ENCODE measurements at places on chromosomes 13 and 19.

DNA sequence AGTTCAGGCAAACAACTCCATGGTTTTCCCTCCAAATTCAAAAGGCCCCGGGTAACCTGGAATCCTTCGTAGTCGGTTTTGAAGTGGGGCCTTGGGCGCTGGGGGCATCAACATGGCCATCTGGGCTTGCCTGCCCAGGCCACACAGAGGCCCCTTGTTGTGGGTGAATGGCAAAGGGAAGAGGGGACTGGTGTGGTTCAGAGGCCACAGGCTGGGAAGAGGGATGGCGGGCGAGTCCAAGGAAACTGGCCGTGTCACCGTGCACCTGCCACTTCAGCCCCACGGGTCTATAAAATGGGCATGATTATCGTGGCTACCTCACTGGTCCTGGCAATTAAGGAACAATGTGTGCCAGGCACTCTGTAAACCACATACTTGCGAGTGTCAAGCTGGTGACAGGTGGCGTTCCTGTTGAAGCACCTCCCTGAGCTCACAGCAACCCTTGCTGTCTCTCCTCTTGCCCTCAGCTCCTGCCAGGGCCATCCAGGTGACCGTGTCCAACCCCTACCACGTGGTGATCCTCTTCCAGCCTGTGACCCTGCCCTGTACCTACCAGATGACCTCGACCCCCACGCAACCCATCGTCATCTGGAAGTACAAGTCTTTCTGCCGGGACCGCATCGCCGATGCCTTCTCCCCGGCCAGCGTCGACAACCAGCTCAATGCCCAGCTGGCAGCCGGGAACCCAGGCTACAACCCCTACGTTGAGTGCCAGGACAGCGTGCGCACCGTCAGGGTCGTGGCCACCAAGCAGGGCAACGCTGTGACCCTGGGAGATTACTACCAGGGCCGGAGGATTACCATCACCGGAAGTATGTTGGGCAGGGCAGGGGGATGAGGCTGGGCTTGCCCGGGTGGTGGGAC, 1.3 kb downstream of the LSR start:
- no peak for DNase-seq

GRCh38 chr13:113929628-113930615, 44.0 kb downstream of the C13orf46 start:
- no peak for DNase-seq

DNA sequence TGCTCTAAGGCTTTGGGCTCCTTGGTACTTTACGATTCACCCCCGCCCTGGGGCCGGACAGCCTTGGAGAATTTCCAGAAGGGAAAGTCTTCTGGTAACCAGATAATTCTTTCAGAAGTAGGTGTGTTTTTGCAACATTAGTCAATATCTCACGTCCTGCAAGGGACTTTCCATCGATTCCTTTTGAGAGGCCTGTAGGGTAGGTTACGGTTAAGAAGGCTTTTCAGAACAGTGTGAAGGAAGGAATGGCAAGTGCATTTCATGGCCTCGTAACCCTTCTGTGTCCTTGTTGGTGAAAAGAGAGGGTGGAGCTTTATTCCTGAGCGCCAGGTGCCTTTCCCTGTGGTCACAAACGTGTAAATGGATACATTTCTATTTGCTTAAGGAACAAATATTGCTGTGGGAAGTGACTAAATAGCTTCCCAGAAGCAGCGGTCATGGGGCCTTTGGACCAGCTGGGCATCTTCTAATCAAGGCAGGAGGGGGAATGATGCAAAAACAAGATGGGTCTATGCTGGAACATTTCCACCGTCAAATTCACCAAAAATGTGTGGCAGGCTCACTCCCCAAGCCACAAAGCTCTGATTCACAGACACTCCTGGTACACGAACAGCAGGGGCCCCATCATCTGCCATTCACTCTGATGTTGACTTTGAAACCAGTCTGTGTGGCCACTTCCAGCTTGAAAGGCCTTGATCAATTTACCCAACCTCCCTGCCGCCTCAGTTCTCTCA, 99.2 kb downstream of the ANKRD10 start:
- no peak for DNase-seq

- no peak for DNase-seq
These were observed 12.4 kb downstream of the TNFSF13B start for GRCh38 chr13:108281901-108282300.

GRCh38 chr13:68905186-68905585, 1202.4 kb upstream of the ATXN8OS start:
- no peak for DNase-seq

DNA sequence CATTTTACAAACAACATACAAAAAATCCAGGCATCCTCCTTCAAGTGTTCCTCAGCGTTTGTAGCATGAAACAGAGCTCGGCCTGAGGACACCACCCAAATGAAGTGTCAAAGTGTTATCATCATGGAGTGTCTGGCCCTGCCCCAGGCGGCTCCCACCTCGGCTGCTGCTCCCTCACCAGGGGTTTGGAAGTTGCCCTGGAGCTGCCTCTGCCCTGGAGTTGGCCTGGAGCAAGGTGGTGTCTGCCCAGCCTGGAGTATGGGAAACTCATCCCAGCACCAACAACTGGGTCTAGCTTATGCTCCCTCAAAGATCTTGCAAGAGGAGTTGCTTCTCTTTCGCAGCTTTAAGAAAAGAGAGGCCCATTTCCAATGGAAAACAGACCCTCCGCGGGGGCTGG, 120.4 kb downstream of the FOXO1 start:
- DNase-seq: no peak

GRCh38 chr13:71624653-71625600, 242.1 kb downstream of the DACH1 start:
- no peak for DNase-seq

DNA sequence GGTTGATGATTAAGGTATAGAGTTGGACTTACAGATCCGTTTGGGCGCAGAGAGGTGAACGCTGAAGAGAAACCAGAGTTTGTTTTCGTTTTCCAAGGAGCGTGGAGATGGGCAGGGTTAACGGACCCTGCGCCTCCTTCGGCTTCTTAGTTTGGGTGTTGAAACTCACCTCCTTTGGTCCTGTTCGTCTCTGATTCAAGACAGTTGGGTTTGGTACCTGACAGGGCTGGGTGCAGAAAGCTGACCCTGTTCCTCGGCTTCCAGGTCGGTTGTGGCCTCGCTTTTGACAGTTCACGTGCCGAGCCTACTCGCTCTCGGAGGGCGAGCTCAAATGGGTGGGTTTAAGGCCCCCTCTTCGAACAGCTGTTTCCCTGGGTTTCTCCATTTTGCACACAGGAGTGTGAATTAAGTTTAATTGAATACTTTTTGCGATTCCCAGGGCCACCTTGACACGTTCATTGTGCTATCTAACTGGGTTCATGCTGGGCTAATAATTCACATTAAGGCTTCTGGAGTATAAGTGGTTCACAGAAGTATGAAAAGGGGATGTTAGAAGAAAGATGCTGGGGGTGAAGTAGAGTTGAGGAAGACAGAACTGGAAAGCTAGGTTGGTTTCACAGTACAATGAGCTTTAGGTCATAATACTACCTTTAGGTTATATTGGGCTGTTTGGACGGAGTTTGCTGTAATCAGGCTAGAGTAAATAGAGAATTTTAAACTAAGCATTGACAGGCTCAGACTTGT, 638 bp downstream of the USPL1 start:
- DNase-seq: no peak

GRCh38 chr19:12847159-12848139, 9.1 kb downstream of the MAST1 start:
- DNase-seq: peak; percentile 70

DNA sequence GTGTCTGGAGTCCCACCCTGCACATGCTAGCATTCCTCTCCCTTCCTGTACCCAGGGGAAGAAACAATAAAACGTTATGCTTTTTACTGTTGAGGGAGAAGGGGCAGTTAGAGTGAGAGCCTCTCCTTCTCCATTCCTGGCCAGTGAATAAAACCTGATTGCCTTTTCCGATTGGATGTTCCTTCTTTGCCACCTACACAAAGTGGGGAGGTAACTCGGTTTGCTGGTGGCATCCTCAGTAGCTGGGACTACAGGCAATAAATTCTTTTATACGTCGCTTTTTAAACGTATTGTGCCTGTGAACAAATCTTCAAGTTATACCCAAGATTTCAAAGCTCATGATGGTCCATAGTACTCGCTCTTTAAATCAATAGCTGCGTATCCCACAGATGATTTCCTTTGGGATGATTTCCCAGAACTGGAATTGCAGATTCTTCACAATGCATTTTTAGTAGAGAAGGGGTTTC, 660 bp upstream of the MVB12A start:
- DNase-seq: no peak

- no peak for DNase-seq
These were observed 15.3 kb upstream of the ZNF486 start for GRCh38 chr19:20151617-20152145.

- peak; percentile 44 for DNase-seq
These were observed 14.1 kb downstream of the RDH8 start for GRCh38 chr19:10027158-10027997.

GRCh38 chr13:77026861-77027621, at the start of gene FBXL3:
Gene FBXL3, minus strand, starts transcription at chr13:77027159. Its CDS starts 5,299 bp downstream, at chr13:77021860.
- peak; percentile 80 for DNase-seq

DNA sequence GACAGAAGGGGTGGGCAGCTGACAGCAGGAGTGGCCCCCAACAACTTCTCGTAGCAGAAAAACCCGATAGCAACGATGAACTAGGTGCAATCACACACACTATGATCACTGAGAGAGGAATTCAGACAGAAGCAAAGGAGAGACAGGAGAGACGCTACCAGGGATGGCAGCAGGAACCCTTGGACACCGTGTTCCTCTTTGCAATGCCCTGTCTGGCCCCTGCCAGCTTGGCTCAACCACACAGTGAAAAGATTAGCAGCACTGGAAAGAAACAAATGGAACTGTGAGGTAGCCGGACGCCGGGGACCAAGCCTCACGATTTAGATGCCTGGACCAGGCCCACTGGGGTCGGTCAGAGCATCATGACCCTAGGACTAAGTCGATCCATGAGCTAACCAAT, 23.6 kb downstream of the DCAF15 start:
- DNase-seq: no peak

DNA sequence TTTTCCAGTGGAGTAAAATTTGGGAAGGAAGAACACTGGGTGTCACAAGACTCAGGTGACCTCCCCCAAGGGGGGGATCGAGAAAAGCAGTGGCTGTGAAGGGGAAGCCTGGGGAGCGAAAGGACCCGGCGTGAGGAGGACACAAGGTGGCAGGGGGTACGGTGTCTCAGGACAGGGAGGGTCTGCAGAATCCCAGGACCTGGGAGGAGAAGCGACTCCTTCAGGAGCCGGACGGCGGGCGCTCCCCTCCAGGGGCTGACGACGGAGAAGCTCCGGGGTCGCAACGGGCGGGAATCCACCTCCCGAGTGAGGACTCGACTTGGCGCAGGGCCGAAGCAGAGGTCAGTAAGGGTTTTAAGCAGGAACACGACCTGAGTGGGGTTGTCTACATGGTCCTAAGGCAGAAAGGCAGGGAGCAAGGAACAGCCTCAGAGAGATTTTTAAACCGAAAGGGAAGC, 529 bp downstream of the ZNF836 start:
- no peak for DNase-seq

- peak; percentile 61 for DNase-seq
These were observed 1.8 kb downstream of the HMGB1 start for GRCh38 chr13:30463787-30464495.

DNA sequence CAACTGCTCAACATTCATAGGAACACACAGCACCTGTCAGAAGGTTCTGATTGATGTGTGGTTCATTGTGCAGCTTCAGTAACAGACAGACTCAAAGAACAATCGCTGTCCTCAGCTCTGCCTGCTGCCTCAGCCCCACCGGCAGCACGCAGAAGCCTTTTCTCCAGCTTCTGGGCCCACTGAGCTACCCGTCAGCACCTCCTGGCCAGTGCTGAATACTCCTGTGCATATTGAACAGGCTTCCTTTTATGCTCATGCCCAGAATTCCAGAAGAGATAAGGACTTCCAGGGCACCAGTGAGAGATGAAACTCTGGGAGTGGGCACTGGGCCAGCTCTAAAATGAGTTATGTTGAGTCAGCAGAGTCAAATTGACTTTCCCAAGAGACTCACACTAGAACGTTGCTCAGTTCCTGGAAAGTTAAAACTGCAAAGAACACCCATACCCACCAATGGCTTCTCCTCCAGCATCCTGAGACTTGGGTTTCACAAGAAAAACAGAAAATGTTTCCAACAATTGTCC, 119.3 kb downstream of the COL4A1 start:
- no peak for DNase-seq

DNA sequence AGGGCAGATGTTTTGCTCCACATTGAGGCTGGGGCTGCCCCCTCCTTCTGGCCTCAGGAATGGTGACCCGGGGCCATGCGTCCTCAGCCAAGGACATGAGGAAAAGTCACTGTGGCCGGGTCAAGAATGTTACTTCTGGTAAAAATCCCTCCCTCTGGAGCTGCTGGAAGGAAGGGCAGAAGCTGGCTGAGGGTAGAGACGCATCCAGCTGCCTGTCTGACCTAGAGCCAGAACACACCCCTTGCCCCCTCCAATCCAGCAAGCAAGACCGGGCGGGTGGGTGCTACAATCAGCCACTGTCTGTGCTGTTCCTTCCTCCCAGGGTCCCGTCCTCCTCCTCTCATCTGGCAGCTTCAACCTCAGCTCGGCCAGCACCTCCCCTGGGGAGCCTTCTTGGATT, 59.0 kb downstream of the PTPRS start:
- no peak for DNase-seq

- DNase-seq: no peak
These were observed 870.3 kb upstream of the MIR17HG start for GRCh38 chr13:90477216-90477615.

GRCh38 chr19:4120559-4121272, 3.2 kb downstream of the MAP2K2 start:
- no peak for DNase-seq

DNA sequence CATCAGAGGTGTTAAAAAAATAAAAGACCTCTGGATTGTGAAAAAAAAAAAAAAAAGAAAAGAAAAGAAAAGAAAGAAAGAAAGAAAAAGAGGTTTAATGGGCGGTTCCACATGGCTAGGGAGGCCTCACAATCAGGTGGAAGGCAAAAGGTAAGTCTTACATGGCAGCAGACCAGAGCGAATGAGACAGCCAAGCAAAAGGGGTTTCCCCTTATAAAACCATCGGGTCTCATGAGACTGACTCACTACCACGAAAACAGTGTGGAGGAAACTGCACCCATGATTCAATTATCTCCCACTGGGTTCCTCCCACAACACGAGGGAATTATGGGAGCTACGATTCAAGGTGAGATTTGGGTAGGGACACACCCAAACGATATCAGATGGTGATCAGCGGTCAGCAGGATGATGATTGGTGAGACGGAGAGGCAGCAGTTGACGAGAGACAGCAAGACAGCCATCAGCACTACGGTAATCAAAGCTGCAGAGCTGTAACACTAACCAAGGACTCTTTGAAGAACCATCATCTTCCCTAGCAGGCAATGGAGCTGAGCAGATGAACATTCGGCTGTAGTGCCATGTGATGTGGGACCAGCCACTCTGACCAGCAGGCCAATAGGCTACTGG, 3.9 kb upstream of the CD209 start:
- DNase-seq: peak; percentile 20

DNA sequence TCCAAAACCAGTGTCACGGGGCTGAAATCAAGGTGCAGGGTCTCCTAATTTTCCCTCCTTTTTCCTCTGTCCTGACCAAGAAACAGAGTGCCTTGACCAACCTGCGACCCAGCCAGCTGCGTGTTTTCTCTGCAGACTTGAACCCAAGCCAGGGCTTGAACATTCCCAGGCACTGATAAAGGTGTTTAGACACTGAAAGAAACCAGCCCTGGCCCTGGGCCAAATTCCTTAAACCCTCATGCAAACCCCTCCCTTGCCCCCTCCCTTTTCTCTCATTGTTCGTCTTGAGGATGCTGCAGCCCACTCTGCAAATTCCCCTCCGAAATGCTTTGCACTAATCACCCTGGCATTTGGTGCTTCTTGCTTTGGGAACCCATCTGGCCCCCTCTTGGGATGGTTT, 9.5 kb upstream of the FFAR2 start:
- DNase-seq: no peak
